Activated CD4-positive, alpha-beta T cell treated with anti-CD3 and anti-CD28 coated beads, Interleukin-2, amount 10 ng/mL, durations not matched to agents 7 days and 5 days (primary cell): ENCODE measurements at places on chromosomes 3 and 15. TPM values are rescaled to one million over a fixed set of nuclear protein-coding genes. Genes with fewer than 3 reads are reported as not detected.

- no peak overlapping the region for H3K27ac ChIP-seq
- peaks cover 29% of the 10 kb centered on the region for H3K36me3 ChIP-seq
- no peak for DNase-seq
- H3K4me1 ChIP-seq = peaks cover 58% of the 10 kb centered on the region
These were observed 4.8 kb downstream of the SLC6A6 start for GRCh38 chr3:14407203-14407602.

The SLC7A14 gene
- not detected for total RNA-seq

- no peaks in the 10 kb centered on the region for H3K36me3 ChIP-seq
- H3K4me1 ChIP-seq = peaks cover 2% of the 10 kb centered on the region
- no peak for DNase-seq
- peaks cover 28% of the 10 kb centered on the region for H3K27me3 ChIP-seq
- H3K27ac ChIP-seq = no peak overlapping the region
- H3K4me3 ChIP-seq = no peak overlapping the region
These were observed 4.4 kb upstream of the SCN5A start for GRCh38 chr3:38653685-38654537.

DNA sequence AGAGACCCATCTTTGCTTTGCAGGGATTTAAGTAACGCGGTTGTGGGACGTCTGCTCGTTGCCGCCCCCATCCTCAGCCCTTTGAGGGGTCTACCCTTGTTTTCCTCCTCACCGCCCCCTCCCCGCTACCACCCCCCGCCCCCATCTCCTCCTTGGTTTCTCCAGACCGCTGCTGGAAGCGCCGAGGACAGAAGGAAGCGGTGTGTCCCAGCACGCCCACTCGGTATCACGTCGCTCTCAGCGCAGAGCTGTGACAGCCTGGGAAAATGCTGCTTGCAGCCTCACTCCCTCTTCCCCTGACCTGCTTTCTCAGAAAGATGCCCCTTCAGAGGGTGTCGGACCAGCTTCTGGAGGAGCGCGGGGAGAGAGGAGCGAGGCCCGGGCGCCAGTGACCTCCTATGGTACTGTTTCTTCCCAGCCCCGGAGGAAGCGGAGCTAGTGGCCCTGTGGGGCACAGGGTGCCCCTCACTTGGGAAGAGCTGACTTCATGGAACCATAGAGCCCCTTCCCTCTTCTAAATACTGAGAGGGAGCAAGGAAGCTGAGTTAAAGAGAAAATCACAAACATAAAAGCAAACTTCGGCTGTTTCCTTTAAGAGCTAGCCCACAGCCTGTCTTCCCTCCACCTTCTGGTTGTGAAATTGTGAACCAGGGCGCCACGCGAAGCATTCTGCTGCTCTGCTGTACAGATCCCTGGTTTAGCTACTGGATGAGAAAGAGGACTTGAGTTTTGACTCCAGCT is 698 bp downstream of the IL1RAP start:
- peaks cover 2% of the 10 kb centered on the region for H3K27me3 ChIP-seq
- H3K36me3 ChIP-seq = peaks cover 23% of the 10 kb centered on the region
- H3K27ac ChIP-seq = peak overlapping the region; percentile 88
- peaks cover 32% of the 10 kb centered on the region for H3K4me1 ChIP-seq
- DNase-seq = peak; percentile 40
- peak overlapping the region; percentile 76 for H3K4me3 ChIP-seq

The TMEM212 gene
- total RNA-seq = not detected

- no peak overlapping the region for H3K27ac ChIP-seq
- H3K4me3 ChIP-seq = no peak overlapping the region
- no peak for DNase-seq
- H3K4me1 ChIP-seq = no peaks in the 10 kb centered on the region
- no peaks in the 10 kb centered on the region for H3K36me3 ChIP-seq
These were observed 39.5 kb downstream of the NR2F2 start for GRCh38 chr15:96369825-96370621.
